Activated naive CD8-positive, alpha-beta T cell treated with anti-CD3 and anti-CD28 coated beads, Interleukin-2, amount 10 ng/mL, durations not matched to agents 7 days and 5 days (primary cell): ENCODE measurements at places on chromosomes 13 and 19. TPM values are rescaled to one million over a fixed set of nuclear protein-coding genes. Genes with fewer than 3 reads are reported as not detected.

Gene CATSPERD
- not detected for total RNA-seq

Gene ATP1A3
- 7.1 TPM for total RNA-seq

Gene NLRP5
- total RNA-seq = not detected

Gene S1PR2
- 6.4 TPM for total RNA-seq

Gene ANKLE1
- 5.7 TPM for total RNA-seq

Gene NKG7
- total RNA-seq = 263 TPM

GRCh38 chr13:108957369-108958012 is 328.1 kb downstream of the MYO16 start:
- no peaks in the 10 kb centered on the region for H3K4me1 ChIP-seq
- no peak overlapping the region for H3K4me3 ChIP-seq
- H3K27ac ChIP-seq = no peak overlapping the region
- peaks cover 3% of the 10 kb centered on the region for H3K27me3 ChIP-seq
- H3K36me3 ChIP-seq = no peaks in the 10 kb centered on the region
- no peak for DNase-seq

DNA sequence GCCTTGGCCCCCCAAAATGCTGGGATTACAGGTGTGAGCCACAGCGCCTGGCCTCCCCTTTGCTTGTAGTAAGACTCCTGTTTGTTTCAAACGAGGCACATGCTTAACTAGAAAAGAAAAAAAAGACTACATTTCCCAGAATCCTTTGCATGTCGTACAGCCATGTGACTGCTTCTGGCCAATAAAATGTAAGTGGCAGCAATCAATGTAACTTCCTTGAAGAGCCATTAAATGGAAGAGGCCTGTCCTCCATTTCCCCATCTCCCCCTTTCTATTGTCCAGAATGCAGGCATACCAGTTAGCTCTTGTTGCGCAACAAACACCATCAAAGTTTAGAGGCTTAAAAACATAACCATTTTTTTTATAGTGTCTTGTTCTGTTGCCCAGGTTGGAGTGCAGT is 10.4 kb upstream of the GPR32 start:
- H3K27ac ChIP-seq = no peak overlapping the region
- H3K4me3 ChIP-seq = no peak overlapping the region
- DNase-seq = no peak
- no peaks in the 10 kb centered on the region for H3K36me3 ChIP-seq

DNA sequence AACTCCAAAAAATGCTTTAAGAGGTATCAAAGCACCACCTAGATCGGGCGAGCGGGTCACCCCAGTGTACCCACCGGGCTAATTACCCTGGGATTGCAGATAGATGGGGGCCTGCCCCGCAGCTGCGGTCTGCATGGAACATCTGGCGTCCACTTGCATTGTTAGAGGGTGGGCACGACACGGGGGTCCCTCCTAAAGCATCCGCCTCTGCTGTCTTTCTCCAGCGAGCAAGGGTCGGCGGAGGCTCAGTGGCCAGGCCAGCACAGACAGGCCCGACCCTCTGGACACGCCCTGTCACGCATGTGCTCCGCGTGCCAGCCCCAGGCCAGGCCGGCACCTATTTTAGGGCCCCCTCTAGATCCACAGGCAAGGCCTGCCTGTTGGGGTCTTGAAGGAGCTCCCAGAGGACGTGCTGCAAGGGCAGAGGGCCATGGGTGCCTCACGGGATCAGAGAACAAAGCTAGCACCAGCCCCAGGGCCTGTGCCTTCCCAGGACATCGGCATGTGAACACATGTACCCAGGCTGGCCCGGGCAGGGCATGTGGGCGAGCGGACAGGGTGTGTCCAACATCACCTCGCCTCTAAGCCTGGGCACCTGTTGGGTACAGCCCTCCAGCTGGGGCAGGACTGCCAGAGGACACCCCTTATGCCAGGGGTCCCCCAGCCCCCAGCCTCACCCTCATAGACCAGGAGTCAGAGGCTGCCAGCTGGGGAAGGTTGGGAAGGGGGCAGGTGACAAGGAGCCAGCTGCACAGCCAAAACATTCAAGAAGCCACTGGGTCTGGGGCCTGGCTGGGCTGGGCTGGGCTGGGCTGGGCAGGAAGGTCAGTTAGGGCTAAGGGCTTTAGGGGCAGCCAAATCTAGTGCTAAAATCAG is 35.6 kb upstream of the NANOS3 start:
- no peaks in the 10 kb centered on the region for H3K27me3 ChIP-seq
- peaks cover 39% of the 10 kb centered on the region for H3K4me1 ChIP-seq
- peak overlapping the region; percentile 95 for H3K4me3 ChIP-seq
- DNase-seq = peak; percentile 61

GRCh38 chr19:8146877-8147581 is 2.4 kb downstream of the FBN3 start:
- DNase-seq = no peak
- H3K4me3 ChIP-seq = no peak overlapping the region
- peaks cover 44% of the 10 kb centered on the region for H3K27me3 ChIP-seq
- no peaks in the 10 kb centered on the region for H3K36me3 ChIP-seq
- H3K4me1 ChIP-seq = no peaks in the 10 kb centered on the region
- H3K27ac ChIP-seq = no peak overlapping the region

DNA sequence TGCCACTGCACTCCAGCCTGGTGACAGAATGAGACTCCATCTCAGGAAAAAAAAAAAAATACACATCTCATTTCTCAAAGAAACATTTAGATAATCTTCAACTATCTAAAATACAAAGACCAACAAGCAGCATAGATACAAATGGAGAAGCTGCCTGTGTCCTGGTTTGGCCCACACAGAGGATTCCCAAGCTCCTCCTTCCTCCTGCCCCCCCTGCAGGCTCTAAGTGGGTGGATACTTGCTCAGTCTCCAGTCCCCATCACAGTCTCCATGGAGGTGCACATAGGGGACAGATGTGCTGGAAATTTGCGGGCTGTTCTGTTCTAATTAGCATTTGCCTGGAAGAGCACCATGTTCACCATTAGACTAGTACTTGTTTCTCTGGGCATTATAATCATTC is 59.9 kb downstream of the ABCC4 start:
- H3K4me3 ChIP-seq = no peak overlapping the region
- H3K27ac ChIP-seq = no peak overlapping the region
- H3K27me3 ChIP-seq = no peaks in the 10 kb centered on the region
- H3K4me1 ChIP-seq = no peaks in the 10 kb centered on the region
- DNase-seq = no peak

DNA sequence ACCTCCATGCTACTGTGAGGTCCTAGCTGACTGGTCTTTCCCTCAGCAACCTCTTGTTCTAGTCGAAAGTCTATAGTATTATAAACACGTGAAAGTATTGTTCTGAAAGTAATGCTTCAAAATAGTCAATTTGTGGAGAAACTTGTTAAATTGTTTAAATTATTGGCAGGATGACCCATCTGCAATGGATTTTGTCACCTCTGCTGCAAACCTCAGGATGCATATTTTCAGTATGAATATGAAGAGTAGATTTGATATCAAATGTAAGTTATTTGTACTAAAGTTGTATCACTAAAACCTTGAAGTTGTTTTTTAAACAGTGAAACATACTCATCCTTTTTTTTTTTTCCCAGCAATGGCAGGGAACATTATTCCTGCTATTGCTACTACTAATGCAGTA is 25.9 kb downstream of the UBA2 start:
- peaks cover 5% of the 10 kb centered on the region for H3K4me1 ChIP-seq
- no peak for DNase-seq
- H3K27me3 ChIP-seq = no peaks in the 10 kb centered on the region
- H3K27ac ChIP-seq = no peak overlapping the region
- peaks cover 38% of the 10 kb centered on the region for H3K36me3 ChIP-seq
- H3K4me3 ChIP-seq = no peak overlapping the region
